Kidney tubule cell (primary cell): ENCODE measurements at places on chromosomes 3 and 15.
A peak's percentile ranks its signal among the peaks of the same experiment; 100 is the strongest.

DNA sequence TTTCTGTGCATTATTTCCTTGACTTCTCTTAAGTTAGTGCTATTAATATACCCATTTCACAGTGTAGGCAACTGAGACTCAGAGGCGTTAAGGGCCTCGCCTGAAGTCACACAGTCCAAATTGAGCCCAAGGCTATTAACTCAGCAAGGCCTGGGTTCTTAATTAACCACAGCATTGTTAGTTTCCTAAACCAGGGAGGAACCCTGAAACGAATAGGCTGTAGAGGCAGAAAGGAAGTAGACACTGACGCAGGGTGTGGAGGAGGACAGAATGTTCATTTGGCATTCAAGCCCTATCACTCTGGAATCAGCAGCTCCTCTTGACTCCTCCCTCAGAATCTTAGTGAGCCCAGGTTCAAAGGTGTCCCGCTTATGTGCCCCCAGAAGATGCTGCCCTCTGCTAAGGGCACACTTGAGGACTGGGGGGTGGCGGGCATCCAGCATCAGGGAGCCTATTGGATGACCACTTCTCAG, 13.9 kb downstream of the ARHGEF3 start:
- no peak for DNase-seq

DNA sequence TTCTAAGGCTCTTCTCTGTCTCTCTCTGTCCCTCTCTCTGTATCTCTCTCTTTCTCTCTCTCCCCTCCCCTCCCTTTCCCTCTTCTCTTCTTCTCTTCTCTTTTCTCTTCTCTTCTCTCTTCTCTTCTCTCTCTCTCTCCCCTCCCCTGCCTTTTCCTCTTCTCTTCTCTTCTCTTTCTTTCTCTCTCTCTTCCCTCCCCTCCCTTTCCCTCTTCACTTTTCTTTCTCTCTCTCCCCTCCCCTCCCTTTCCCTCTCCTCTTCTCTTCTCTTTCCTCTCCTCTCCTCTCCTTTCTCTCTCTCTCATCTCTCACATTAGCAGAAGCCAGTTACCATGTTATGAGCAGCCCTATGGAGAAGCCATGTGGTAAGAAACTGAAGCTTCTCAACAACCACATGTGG, 25.0 kb upstream of the SLC25A36 start:
- no peak for DNase-seq

DNA sequence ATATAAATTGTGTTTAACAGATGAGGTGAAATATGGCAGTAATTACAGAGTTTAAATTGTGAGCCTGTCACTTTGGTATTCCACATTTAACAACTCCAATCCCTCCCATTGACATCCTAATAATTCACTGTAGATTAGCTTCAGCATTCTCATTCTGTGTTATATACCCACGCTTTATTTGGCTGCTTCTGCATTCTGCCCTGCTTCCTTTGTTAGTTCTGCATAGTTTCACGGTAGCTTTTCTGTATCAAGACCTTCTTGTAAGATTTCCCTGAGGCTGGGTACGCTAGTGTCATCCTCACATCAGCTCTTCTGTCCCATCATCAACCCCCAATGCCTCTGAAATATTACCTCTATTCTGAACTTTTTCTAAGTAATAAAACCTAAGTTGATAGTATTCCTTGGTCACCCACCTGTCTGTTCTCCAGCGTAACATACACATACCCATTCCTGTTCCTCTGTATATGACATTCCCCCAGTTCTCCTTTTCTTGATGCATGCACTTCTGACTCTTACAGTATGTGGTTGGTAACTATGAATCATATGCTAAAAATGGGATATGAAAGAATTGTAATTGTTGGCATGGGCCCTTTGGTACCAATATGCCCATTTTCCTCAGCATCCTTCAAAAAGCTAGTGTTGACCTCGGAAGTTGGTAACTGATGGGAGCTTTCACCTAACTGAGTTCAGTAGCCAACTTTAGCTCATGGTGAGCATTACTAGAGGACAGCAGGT, 171.2 kb downstream of the KLHL25 start:
- DNase-seq: peak; percentile 20

GRCh38 chr3:21913791-21914190, 162.8 kb upstream of the ZNF385D start:
- DNase-seq: no peak

- no peak for DNase-seq
Observed at GRCh38 chr15:46408312-46408711, 773.5 kb downstream of the SQOR start.
